GM18507 (cell line): ENCODE measurements at places on chromosomes 13 and 19.

GRCh38 chr19:18507021-18507726 lies 14.7 kb downstream of the ELL start:
- no peak for DNase-seq

DNA sequence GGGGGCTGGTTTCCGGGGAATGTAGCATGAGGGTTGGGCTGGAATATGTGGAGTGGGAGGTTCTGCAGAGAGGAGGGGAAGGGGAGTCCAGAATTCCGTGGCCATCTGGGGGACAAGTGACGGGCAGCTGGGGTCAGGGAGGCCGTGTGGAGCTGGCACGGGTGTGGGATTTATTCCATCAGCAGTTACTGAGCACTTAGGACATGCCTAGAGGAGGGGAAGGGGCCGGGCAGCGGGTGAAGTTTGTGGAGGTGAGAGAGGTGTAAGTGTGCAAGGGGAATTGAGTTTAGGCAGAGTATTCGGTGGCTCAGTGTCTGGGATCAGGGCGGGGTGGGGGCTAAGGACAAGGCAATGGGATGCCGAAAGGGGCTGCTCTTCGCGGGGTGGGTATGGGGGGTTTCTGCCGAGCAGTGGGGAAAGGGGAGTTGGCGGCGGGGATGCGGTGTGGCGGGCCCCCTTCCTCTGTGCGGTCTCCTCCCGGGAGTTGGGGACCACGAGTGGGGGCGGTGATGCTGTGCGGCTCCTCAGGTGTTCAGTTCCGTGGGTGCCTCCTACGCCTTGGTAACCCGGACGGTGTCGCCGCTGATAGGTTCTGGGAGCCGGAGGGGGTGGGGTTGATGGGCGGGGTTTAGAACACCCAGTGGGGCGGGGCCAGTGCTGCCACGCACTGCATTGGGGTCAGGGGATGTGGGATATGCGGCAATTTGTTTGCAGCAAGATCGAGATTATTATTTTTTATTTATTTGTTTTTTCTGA lies 5.4 kb downstream of the CCDC61 start:
- peak; percentile 76 for DNase-seq

GRCh38 chr13:109737606-109738005 lies 48.8 kb downstream of the IRS2 start:
- DNase-seq: no peak

DNA sequence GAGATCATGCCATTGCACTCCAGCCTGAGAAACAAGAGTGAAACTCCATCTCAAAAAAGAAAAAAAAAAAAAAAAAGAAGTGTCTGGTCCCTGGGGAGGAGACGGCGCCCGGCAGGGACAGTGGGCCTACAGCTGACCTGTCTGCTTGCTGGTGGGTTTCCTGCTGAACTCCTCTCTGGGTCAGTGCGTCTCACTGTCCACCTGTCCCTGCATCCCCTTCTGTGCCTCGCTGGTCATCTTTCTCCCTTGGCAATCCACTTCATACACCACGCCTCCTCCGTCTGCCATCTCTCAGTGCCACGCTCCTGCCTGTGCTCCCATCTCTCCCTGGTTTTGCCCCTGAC lies 63.4 kb downstream of the ACSBG2 start:
- no peak for DNase-seq

DNA sequence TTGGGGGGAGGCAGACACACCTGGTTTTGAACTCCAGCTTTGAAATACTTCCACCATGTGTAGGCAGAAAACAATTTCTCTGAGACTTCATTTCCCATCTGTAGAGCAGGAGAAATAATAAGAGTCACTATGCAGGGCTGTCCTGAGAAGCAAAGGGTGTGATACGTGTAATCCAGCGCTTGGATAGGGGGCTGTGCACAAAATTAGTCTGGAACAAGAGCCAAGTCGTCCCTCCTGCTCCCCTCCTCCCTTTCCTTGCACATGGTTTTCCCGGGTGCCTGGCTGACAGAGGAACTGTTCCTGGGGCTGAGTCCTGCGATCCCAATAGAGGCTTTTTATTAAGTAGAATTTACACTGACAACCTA lies 29.6 kb upstream of the UBE2L5 start:
- no peak for DNase-seq

GRCh38 chr13:106491928-106492587 lies 43.4 kb downstream of the EFNB2 start:
- DNase-seq: no peak

DNA sequence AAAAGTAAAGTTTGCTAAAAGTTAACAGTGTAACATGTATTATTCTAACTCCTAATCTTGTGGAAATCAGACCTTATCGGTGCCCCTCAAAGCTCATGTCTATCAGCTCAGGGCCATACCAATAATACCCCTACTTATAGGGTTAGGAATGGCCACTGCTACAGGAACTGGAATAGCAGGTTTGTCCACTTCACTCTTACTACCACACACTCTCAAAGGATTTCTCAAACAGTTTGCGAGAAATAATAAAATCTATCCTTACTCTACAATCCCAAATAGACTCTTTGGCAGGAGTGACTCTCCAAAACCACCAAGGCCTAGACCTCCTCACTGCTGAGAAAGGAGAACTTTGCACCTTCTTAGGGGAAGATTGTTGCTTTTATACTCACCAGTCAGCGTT lies 1677.7 kb downstream of the OLFM4 start:
- no peak for DNase-seq

DNA sequence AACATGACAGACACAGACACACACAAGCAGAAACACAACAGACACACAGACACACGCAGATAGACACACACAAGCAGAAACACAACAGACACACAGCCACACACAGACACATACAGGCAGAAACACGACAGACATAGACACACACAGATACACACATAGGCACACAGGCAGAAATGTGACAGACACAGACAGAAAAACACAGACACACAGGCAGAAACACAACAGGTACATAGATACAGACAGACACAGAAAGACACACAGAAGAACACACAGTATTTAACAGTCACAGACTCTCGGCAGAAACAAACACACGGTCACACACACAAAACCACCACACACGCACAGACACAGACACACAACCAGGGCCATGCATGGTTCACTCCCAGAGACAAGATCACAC lies 905 bp downstream of the TBXA2R start:
- DNase-seq: no peak

DNA sequence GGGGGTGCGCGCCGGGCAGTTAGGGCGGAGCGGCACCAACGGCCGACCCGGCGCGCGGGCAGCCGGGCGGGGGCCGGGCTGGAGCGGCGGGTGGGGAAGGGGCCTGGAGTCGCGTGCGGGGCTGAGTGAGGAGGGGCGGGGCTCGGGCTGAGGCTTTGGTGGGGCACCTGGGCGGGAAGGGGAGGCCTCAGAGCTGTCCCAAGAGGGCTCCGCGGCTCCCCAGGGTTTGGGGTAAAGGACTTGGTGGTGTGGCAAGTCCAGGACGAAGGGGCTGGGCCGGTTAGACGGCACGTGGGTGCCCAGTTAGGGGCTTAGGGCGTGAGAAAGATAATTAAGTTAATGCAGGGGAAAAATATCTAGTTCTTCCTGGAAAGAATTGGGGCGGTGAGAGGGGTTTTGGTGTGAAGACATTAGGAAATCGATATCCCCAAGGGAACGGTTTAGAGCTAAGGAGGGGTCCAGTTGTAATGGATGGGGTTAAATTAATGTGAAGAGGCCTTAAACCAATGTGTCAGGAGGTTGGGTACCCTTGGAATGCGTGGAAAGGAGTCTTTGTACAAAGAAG lies 496 bp downstream of the ZNF574 start:
- DNase-seq: no peak

DNA sequence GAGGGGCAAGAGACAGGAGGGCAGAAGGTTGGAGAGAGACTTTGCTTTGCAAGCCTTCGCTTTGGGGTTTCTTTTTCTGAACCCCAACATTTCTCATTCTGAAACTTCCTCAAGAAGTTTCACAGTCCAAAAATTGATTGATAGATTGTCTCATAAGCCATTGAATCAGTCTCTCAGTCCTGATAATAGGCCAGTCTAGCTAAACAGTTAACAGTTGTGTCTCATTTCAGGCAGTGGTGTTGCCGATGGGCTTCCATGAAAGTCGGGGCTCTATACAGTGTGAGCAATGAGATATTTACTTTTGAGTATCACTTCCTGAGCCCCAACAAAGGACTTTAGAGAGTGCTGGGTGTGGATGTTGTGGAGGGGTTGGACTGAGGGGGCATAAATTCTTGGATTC lies 26.5 kb upstream of the SPRY2 start:
- DNase-seq: no peak

DNA sequence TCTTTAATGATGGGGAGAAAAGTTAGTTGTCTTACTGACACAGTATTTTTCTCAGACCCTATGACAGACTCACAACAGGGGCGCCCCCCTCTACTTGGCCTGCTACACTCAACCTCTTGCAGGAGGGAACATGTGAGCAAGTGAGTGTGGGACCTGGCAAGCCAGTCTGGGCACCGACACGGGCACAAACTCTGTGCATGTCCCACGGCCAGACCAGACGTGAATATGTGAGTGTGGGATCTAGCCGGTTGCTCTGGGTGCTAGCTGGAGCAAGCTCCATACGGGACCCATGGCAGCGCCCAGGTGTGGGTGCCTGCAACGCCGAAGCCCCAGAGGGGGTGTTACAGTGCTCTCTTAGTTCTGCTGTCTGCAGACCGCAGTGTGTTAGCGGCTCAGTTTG lies 1437.3 kb upstream of the MIR17HG start:
- no peak for DNase-seq

- no peak for DNase-seq
These were observed 38.2 kb downstream of the TNFSF11 start for GRCh38 chr13:42612021-42612765.

DNA sequence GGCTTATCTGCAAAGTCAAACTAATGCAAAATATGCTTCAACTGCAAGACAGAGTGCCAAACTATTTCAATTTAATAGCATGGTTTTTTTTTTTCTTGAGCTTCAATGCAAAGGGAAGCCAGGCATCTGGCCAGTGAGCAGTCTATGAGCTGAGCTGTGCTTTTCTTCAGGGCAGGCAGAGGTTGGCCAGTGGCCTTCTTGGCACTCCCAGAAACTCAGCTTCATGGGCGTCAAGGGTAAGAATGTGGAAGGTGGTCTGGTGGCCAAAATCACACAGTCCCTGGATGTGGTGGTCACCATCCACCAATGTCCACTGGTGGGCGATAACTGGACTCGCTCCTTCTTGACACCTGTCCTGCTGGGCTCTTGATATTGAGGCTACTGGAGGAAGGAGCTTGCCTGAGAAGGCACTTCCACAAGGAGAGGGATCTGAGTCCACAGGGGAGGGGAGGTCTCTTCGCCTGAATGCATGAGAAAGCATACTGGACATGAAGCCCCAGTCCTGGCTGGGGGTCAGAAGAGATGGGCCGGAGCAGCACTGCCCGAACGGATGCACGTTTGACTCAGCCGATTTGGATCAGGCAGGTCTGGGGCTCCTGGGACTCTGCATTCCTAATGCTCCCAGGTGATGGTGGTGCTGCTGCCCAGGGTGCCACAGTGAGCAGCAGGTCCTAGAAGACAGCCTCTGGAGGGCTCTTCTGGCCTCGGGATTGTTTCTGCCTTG lies 17.1 kb downstream of the COL4A2 start:
- no peak for DNase-seq

DNA sequence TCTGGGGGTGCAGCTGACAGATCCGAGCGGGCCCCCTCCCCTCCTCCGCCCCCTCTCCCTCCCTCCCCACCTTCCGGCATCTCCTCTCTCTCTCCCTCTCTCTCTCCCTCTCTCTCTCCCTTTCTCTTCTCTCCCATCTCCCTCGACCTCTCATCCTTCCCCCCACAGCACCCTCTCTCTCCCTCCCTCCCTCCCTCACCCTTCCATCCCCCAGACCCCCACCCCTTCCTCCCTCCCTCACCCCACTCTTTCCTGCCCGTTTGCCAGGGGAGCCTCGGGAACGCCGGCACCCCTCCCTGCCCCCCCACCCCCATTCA lies 666 bp downstream of the CELF5 start:
- no peak for DNase-seq

- no peak for DNase-seq
These were observed 204.7 kb downstream of the FGF14 start for GRCh38 chr13:102197193-102197592.

GRCh38 chr13:70622796-70623195 lies 514.5 kb upstream of the KLHL1 start:
- no peak for DNase-seq

DNA sequence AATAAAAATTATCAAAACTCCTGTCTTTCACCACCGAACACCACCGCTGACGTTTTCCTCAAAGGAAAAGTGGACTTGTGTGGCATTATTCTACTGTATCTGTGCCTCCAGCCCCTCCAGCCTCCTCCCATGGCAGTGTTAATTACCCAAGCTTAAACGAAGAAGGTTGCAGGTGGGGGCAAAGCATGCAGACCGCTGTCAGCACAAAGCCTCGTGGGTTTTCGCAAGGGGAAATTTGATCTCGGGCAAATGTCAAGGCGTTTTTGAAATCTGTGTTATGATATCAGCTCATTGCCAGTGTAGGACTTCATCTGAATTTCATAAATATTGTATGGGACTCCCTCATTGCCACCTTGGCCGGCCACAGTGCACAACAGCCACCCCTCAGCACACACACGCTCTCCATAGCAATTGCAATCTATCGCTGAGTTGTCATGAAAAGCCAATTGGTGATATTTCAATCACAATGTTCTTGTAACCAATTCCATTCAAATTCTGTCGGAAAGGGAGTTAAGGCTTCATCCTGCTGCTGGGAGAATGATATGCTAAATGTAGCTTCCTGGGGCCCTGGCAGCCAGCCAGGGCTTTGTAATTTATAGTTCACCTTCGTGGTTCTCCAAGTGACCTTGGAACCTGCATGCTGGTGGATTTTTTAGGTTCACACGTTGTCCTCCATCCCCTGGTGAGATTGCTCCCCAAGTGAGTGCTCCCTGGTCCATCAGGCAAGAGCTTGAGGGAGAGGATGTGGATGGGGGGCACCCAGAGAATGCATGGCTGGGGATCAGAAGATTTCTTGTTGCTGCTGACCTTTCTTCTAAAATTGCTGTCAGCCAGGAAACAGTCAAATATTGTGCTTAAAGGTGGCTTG lies 16.6 kb downstream of the CHST8 start:
- no peak for DNase-seq
